ENCODE measurements at places on chromosomes 16 and 17.

DNA sequence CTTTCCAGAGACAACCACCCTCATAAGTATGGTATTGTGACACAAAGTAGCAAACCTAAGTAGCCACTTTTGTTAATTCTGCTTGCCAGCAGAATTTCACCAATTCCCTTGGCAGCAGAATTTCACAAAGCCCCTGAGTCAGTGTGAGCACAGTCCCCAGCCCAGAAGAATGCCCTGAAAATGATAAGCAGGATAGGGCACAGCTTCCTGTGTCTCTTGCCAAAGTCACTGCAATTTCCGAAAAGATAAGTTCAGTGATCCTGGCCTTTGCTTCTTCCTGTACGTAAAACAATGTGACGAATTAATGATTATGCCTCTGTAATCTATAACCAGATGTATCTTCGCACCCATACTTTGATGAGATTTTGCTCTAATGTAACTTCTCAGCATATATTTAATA is 16.0 kb upstream of the WIPF2 start:
- no peak for DNase-seq

DNA sequence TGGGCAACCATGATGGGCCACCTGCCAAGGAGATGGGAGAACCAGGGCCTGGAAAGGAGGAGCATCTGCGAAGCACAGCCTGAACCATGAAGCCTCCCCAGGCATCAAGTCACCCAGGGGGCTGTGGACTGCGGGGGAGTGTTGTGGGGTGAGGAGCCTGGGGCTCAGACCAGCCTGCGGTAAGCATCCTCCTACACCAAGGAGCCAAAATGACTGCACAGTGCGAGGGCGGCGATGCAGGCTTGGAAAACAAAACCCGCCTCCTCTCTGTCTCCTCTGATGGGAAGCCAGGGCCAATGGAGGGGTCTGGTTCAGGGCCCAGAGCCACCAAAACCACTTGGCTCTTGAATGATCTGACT is 18.1 kb upstream of the MAF start:
- DNase-seq, result no peak

DNA sequence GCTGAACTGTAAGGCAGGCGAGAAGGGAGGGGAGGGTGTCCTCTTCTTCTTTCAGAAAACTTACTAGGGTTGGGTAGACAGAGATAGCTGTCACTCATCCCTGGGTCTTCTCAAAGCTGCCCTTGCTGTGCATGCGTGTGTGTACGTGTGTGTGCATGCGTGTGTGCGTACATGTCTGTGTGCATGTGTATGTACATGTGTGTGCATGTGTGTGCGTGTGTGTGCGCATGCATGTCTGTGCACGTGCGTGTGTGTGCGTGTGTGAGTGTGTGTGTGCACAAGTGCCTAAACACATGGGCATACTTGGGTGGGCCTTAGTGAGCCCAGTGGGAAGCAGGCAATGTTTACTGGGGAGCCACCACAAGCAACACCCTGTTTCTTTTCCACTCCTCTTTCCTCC is 154.8 kb upstream of the TNRC6C start:
- DNase-seq, result no peak

DNA sequence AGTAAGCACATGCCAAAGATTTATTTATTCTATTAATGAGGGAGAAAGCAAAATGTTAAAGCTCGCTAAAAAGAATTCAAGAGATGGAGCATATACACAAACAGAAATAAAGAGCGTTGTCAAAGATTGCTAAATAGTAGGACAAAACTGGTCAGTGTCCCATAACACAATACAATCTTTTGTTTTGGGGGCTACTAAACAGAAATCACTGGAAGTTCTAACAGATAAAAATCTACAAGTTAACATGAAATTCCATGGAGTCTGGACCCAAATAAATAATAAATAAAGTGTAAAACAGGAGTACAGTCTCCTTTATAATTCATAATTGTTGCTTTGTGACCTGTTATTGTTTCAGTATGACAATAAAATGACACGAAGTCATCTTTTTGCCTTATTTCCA is 115.2 kb upstream of the CNTNAP4 start:
- no peak for DNase-seq

DNA sequence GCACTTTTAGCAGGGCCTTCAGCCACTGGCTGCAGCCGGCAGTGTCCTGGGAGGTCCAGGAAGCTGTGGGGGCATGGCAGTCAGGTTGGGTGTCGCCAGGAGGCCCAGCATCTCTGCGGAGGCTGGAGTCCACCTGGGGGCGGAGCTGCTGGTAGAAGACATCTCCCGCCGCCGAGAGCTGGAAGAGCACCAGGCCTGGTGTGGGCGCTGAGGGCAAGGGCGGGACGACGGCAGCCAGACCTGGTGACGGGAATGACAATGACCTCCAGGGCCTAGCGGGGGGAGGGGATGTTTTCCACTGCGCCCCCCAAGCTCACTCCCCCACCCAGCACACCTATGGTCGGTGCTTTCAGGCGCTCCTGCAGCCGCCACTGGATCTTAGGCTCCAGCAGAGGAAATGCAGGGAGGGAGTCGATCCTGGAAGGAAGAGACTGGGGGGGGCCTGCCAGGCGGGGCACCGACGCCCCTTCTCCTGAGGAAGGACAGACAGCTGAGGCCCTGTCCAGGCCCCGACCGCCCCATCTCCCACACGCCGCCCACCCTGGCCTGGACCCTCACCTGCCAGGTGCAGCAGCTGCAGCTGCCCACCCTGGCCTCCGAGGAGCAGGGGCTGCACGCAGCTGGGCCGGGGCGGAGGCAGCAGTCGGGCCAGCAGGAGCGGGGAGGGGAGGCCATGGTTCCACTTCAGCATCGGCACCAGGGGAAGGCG is 7.1 kb downstream of the TAF1C start:
- DNase-seq, result no peak

DNA sequence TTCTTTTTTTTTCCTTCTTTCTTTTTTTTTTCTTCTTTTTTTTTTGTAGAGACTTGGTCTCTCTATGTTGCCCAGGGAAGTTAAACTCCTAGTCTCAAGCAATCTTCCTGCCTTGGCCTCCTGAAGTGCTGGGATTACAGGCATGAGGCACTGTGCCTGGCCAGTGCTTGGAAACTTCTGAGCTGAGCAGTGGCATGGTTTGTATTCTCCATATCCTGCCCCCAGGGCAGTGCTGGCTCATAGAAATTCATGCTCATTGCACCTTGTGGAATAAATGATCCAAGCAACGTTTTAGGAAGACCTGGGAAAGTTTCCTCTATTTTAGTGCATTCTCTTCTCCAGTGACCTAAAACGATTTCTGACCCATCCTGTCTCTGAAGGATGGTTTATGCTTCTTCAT is 16.7 kb upstream of the SYT17 start:
- no peak for DNase-seq

DNA sequence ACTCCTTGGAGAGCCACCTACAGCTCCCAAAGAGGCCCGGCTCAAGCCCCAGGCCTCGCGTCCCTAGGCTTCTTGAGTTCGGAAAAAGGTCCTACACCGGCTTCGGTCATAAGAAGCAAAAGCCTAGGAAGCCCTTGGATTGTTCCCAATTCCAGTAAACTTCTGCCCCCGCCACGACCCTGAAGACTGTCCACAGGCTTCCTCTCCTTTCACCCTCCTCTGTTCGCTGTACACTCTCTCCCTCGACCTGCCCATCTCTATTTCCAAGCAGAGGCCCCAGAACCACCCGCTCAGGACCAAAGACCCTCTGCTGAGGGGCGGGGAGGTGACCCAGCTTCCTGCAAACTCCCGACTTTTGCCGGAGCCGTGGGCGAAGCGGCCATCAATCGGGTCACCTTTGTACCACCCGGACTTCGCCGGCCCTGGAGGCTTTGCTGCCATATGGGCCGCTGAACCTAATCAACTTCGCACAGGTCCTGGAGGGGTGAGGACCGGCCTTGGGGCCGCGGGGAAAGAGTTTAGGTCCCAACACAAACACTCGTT is 2.7 kb downstream of the HOXB2 start:
- peak; percentile 50 for DNase-seq

GRCh38 chr16:1705688-1706385 is at the start of gene MAPK8IP3:
Gene MAPK8IP3, plus strand, starts transcription at chr16:1706195. Its CDS starts 145 bp downstream, at chr16:1706340.
- peak; percentile 89 for DNase-seq

DNA sequence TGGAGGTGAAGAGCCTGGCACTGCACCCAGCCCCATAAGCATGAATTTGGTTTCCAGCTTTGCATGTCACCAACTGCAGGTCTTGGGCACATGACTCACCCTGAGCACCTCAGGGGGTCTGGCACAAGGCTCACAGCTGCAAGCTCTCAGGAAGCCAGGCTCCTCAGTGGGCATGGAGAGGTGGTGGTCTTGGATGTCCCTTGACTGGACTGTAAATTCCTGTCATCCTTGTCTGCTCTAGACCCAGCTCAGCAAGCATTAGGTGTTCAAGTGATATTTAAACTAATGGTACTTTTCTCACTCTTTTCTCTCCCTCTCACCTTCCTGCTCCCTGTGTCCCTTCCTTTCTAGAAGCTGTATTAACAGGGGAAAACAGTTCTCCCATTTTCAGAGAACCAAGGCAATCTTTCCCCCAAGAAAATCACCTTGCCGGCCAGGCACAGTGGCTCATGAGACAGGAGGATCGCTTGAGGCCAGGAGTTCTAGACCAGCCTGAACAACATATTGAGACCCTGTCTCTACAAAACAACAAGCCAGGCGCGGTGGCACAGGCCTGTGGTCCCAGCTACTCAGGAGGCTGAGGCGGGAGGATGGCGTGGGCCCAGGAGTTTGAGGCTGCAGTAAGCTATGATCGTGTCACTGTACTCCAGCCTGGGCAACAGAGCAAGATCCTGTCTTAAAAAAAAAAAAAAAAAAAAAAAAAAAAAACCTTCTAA is 5.1 kb upstream of the KIFC3 start:
- peak; percentile 65 for DNase-seq

- no peak for DNase-seq
These were observed 13.6 kb upstream of the PPM1D start for GRCh38 chr17:60586288-60586974.

- peak; percentile 13 for DNase-seq
These were observed 58.1 kb downstream of the NDE1 start for GRCh38 chr16:15708096-15708495.

DNA sequence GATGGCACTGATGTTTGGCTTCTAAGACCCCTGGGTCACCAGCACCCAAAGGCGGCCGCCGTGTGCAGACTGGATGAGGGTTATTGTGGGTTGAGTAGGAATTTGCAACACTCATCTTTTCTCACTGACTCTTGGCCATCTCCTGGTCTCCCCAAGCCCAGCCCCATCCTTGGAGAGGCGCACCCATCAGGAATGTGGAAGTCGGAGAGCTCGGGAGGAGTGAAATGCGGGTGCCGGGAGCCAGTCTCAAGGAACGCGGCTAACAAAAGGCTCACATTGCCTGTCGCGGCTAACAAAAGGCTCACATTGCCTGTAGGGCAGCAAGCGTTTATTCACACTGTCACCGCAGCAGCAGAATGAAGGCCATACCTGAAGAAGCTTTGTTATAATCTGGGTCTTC is 248.6 kb downstream of the FOXL1 start:
- peak; percentile 29 for DNase-seq

DNA sequence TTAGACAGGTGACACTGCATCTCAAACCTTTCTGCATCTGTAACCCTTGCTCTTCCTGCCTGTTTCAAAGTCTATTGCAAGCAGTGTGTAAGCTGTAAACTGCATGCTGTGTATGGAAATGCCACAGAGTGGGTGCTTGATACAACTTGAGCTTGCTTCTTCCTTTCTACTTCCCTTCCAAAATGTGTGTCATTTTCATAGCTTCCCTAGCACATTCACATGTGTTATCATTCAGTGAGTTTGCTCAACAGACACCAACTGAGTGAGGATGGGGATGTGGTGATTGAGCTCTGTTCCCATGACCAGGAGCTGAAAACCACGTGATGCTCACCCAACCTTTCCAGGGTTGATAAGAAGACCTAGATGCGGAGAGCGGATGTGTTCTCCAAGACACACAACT is 111.1 kb downstream of the VAT1L start:
- no peak for DNase-seq

GRCh38 chr16:73049091-73049490 is 1.2 kb upstream of the ZFHX3 start:
- no peak for DNase-seq

DNA sequence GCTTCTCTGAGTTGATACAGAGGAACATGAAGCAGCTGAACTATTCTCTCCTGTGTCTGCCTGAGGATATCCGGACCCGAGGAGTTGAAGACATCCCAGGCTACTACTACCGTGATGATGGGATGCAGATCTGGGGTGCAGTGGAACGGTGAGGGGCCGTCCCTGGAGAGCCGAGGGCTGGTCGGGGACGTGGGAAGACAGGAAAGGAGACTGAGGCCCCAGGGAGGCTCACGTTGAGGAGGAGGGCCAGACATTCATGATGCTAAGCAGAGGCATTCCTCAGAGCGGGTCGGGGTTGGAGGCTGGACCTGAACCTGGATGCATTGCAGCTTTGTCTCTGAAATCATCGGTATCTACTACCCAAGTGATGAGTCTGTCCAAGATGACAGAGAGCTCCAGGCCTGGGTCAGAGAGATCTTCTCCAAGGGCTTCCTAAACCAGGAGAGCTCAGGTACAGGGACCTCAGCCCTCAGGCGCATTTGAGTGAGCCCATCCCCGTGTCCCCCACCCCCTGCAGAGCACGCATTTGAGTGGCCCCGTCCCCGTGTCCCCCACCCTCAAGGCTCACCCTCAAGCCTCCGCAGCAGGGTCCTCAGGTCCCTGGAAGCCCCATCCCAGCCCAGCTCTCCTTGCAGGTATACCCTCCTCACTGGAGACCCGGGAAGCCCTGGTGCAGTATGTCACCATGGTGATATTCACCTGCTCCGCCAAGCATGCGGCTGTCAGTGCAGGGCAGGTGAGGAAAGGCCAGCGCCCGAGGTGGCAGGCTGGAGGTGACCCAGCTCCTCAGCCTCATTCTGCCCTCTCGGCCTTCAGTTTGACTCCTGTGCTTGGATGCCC is 8.3 kb downstream of the ALOX15B start:
- DNase-seq, result no peak

GRCh38 chr16:9125658-9126505 is 34.4 kb downstream of the HAPSTR1 start:
- DNase-seq, result no peak

GRCh38 chr17:82134101-82134500 is 36.1 kb upstream of the FASN start:
- no peak for DNase-seq

DNA sequence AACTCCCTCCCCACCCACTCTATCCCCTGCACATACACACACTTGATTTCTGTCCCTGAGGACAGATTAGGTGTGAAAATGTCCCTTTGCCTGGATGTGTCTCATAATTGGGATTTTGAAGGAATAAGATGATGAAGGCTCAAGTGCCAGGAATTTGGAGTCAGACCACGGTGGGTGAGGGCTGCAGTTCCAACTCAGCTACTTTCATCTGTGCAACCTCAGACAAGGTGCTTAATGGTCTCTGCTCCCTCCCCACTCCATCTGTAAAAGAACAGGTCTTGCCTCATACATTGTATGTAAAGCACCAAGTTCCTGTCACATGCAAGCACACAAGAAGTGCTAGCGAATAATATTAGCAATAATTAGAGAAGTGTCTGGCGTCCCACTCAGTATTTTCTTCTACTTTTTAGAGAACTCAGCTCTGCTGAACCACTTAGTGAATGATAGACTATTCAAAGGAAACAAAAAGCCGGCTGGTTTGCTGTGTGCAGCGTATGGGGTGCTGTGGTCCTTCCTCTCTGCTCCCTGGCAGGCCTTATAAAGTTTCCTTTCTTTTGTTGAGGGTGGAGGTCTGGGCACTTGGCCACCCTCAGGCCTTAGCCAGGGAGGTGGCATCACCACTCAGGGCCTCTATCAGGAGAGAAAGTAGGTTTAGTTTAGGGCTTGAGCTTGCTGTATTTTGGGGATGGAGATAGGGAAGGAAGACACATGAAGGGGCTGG is 6.4 kb downstream of the TBX4 start:
- DNase-seq, result no peak

GRCh38 chr17:67244431-67245072 is 444 bp downstream of the HELZ start:
- DNase-seq, result no peak
